Activated T-cell treated with anti-CD3 and anti-CD28 coated beads for 4 hours (primary cell): ENCODE measurements at places on chromosomes 5 and 9.

- DNase-seq: no peak
Observed at GRCh38 chr5:144712090-144712489, 541.4 kb downstream of the KCTD16 start.

GRCh38 chr9:9754186-9754585, 858.6 kb downstream of the PTPRD start:
- DNase-seq: no peak

DNA sequence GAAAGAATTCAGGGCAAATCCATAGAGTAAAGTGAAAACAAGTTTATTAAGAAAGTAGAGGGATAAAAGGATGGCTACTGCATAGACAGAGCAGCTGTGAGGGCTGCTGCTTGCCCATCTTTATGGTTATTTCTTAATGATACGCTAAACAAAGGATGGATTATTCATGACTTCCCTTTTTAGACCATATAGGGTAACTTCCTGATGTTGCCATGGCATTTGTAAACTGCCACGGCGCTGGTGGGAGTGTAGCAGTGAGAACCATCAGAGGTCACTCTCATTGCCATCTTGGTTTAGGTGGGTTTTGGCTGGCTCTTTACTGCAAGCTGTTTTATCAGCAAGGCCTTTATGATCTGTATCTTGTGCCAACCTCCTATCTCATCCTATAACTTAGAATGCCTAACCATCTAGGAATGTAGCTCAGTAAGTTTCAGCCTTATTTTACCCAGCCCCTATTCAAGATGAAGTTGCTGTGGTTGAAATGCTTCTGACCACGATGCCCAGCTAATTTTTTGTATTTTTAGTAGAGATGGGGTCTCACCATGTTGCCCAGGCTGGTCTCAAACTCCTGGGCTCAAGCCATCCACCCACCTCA, 42.1 kb downstream of the RFK start:
- no peak for DNase-seq

- DNase-seq: no peak
Observed at GRCh38 chr9:123119566-123119965, 86.1 kb downstream of the GPR21 start.

DNA sequence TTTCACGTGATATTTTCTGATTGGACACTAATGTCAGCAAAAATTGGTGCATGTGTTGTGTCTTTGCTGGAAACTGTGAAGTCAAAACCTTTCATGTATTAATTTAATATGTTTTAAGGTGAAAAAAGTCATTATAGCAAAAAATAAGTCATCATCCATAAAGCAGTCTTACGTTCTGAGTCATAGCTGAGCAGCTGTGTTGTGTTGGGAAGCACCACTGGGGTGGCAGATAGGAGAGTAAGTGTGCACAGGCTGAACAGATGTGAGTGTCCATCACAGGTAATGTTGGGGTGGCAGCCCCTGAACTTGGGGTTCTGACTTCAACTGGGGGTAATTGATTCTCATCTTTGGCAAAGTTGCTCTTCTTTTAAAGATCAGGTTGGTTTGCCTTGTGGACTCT, 156.8 kb downstream of the NXNL2 start:
- DNase-seq: no peak
